ENCODE measurements at places on chromosomes 6 and 20.

DNA sequence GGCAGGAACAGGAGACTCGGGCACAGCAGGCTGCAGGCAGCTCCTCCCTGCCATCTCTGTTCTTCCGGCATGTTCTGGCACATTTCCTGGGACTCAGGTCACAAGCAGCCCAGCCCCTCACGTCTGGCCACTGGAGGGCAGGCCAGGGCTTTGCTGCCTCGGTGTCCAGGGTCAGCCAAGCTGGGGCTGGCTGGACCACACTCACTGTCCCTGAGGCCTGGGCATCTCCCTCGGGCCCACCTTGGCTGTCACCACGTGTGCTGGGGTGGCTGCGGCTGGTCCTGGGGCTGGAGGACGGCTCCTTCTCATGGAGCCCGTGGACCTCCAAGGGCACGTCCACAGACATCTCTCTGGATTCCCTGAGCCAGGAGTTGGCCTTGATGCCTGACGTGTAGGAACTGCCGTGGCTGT lies 18.5 kb downstream of the FRMD1 start:
- no peak for DNase-seq

GRCh38 chr6:72084992-72085569 lies 198.7 kb downstream of the RIMS1 start:
- DNase-seq: no peak

DNA sequence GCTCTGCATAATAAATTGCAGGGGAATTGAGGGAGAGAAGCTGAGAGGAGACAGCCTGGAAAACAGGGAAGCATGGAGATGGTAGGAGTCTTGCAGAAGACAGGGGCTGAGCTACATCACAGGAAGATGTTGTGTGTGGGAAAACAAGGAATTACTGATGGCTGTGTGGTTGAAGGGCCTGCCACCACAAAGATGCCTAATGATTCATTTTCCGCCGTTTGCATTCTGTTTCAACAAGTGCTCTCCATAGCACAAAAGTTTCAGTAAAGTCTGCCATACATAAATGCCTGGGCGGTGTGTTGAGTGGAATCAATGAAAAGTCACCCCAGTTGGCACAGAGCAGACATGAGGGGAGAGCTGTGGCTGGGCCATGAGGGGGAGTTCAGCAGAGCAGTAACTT lies 5.6 kb upstream of the KLHL31 start:
- no peak for DNase-seq

- DNase-seq: no peak
Measured at GRCh38 chr20:36720510-36720909, 25.4 kb downstream of the NDRG3 start.

GRCh38 chr6:3584606-3585005 lies 127.8 kb upstream of the SLC22A23 start:
- DNase-seq: no peak
